ENCODE measurements at places on chromosomes 12 and 14. TPM values are rescaled to one million over a fixed set of nuclear protein-coding genes. Genes with fewer than 3 reads are reported as not detected.

VRTN gene
- total RNA-seq: not detected

DAO gene
- not detected for total RNA-seq

SAMD15 gene
- total RNA-seq: 3.1 TPM

TAS2R50 gene
- 2.7 TPM for total RNA-seq

MYL2 gene
- total RNA-seq: not detected

GPHN gene
- 26.0 TPM for total RNA-seq

DNA sequence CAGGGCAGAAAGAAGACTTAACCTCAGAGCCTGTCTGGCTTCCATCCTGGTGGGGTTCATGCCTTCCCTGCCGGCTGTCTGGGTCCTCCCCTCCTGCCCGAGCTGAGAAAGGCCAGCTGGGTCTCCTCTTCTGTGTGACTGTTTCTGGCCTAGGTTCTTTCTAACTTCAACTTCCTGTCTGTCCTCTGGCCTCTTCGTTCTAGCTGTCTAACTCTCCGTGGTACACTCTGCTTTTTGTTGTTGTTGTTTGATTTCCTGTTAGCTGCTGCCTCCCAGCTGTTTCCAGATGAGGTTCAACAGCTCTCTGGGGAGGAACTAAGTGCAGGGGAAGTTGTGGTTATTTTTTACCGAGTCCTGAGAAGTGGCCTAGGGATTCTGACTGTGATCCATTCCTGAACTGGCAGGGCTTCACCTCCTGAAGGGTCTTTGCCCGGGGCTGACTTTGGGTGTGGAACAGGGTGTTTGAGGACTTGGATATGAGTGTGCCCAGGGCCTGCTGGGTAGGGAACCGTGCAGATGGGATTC is 3.2 kb downstream of the MLXIP start:
- DNase-seq: peak; percentile 53

- DNase-seq: no peak
Measured at GRCh38 chr12:32776258-32776657, 20.6 kb upstream of the YARS2 start.

- no peak for DNase-seq
Measured at GRCh38 chr12:6782850-6783566, 6.3 kb upstream of the CD4 start.

DNA sequence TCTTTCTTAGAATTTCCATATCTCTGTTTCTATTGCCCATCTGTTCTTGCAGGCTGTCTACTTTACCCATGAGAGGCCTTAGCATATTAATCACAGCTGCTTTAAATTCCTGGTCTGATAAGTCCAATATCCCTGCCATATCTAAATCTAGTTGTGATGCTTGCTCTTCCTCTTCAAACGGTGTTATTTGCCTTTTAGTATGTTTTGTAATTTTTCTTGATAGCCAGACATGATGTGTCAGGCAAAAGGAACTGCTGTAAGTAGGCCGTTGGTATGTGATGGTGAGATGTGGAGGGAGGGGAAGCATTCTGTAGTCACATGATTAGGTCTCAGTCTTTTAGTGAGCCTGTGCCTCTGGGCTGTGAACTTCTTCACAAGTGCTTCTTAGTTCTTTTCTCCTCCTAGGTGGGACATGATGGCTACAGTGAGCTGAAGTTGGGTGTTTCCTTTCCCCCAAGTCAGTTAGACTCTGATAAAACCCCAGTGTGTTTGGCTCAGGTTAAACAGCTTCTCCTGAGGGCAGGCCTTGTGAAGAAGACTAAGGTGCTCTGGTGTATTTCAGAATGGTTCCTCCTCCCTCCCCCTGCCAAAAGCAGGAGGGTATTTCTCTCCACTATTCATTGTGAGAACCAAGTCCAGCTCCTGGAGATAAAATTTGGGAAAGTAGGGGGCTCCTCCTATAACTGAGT is 195.9 kb upstream of the PARP11 start:
- DNase-seq: no peak

All from tibial nerve (tissue), 4 donors.